ENCODE measurements at places on chromosomes 11 and 22.

GRCh38 chr11:6419009-6419631 lies at the start of gene APBB1:
Gene APBB1, minus strand, starts transcription at chr11:6419094. Its CDS starts 7,747 bp downstream, at chr11:6411347.
- peak; percentile 68 for DNase-seq

- no peak for DNase-seq
Observed at GRCh38 chr22:48373626-48374173, 1454.0 kb downstream of the BRD1 start.

DNA sequence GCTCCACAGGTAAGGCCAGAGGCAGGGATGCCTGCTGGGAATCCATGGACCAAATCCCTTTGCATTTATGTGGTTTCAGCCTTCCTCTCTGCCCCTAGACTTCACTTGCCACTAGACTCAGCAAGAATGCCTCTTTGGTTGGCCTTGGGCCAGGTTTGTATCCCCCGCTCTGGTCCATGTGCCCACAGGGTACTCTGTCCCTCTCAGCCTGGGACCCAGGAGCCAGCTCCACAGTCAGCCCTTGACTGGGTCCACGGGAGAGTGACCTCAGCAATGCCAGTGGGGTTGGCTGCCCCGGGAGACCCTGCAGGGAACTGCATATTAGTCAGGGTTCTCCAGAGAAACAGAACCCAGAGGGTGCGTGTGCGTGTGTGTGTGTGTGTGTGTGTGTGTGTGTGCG lies 28.3 kb upstream of the LINC01488 start:
- no peak for DNase-seq

- DNase-seq: no peak
Observed at GRCh38 chr11:81647374-81647773, 1086.3 kb downstream of the FAM181B start.

DNA sequence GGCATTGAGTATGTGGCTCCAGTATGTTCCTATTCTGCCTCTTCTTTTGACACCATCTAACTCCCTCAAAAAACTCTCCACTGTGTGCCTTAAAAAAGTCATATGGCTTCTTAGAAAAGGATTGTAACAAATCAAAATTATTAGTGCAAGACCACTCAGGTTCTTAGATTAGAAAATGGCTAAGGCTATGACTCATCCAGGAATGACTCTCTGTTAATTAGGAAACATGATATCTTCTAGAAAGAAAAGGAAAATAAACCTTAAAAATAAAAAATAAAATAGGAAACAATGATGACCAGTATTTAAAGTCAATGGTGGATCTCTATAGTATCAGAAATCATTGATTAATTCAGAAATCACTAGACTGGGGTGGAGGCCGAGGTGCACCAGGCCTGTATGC lies 21.7 kb downstream of the SLC25A17 start:
- no peak for DNase-seq

DNA sequence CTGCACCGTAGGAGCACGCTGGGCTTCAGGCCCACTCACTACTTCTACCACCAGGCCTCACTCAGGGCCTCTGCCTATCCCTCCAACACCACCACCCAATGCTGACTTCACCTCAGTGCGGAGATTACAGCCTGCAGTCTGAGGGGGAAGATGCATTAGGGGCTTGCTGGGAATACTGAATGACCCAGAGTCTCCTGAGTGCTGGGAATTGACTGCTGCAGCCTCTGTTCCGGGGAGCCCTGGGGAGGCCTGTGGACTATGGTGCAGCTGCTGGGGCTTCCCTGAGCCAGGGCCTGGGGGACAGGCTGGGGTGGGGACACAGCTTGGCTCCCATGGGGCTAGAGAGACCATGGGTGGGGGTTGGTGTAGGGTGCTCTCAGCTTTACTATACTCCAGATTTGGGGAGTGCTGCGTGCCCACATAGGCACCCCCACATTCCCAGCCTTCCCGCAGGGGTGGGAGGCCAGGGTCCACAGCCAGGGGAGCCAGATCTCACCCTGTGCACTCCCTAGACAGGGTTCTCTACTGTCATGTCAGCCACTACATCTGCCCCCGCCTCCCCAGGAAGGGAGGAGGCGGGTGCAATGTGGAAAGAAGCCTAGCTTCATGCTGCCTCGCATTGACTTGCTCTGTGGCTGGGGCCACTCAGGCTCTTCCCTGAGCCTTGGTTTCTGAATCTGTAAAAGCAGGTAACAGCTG lies 44.4 kb downstream of the GDPD5 start:
- DNase-seq: peak; percentile 70

- peak; percentile 19 for DNase-seq
Observed at GRCh38 chr22:27990879-27991278, 71.8 kb upstream of the PITPNB start.

DNA sequence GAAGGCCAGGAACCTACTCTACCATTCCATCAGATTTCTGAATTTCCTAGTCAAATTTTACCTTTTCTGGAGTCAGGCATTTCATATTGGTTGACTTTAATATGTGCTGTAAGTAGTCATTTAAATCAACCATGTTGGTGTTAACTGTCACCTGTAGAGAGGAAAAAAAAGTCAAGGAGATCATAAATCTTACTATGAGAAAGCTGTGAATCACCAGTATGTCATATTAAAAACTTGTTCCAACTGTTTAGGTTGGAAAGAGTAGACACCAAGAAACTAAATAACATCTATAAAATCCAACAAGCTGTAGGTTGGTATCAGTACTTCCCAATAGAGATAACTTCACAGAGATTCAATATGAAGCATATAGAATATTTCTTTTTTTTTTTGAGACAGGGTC lies 39.5 kb downstream of the COPB1 start:
- DNase-seq: no peak

- no peak for DNase-seq
Observed at GRCh38 chr22:48651981-48652538, 1175.6 kb downstream of the BRD1 start.

DNA sequence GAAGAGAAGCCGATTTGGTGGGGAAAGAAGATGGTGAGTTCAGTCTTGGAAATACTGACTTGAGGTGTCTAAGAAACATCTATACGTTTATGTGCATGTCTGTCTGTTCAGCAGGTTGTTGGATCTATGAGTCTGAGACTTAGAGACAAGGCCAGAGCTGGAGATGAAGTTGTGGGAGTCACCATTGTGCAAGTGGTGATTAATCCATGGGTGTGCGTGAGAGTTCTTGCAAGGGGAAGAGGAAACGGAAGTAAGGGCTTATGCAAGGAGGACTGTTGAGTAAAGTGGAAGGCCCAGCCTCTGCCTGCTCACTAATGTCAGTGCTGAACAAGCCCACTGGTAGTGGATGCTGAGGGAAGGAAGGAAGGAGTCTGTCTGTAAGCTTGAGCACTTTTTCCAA lies 9.7 kb downstream of the TMEM45B start:
- DNase-seq: peak; percentile 90

GRCh38 chr11:88541006-88541405 lies 203.5 kb upstream of the CTSC start:
- DNase-seq: no peak

- no peak for DNase-seq
Observed at GRCh38 chr11:47711225-47711624, 3.9 kb downstream of the AGBL2 start.

- DNase-seq: no peak
Observed at GRCh38 chr22:46961591-46962295, 199.3 kb downstream of the TBC1D22A start.

DNA sequence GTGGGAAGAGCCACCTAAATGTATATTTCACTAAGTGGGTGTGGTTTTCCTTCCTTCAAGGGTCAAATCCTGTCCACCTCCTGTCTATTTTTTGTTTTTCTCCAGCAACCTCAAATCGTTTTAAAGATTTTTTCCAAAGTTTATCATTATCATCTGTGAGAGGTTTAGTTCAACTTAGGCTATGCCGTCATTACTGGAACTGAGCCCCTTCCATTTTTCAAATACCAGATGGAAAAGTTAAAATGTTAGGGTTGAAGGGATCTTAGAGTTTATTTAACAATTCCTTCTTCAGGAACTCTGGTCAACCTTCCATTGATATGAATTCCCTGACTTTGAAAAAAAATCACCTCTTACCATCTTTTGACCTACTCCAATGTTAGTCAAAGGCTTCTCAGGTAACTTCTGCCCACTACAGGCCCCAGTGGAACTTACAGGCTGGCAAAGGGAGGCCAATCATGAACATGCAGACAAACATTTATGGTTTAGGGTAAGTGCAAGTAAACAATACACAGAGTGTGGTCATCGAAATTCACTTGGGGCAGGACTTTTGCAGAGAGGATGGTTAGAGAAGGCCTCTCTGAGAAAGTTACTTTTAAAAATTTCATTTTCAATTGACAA lies 45.2 kb downstream of the SYN3 start:
- no peak for DNase-seq

- peak; percentile 59 for DNase-seq
Observed at GRCh38 chr22:22848364-22848866, 39.2 kb upstream of the IGLL5 start.

- no peak for DNase-seq
Observed at GRCh38 chr11:75783416-75784084, 15.0 kb downstream of the DGAT2 start.

DNA sequence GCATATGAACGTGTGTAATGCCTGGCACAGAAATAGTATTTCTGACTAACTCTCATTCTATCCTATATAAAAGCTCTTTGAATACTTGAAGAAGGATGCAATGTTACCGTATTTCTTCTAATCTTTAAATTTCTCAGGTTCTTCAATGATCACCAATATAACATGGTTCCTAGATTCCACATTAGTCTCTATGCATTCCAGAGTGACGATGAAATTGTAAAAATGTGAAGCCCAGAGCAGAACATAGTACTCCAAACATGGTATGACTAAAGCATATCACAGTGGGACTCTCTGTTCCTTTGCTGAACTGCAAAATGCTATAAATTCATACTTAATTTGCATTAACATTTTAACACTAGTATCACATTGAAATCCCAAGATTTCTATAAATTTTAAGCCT lies 877.6 kb upstream of the CHORDC1 start:
- DNase-seq: no peak

- DNase-seq: no peak
Observed at GRCh38 chr11:81059356-81059755, 1618.5 kb upstream of the TENM4 start.

DNA sequence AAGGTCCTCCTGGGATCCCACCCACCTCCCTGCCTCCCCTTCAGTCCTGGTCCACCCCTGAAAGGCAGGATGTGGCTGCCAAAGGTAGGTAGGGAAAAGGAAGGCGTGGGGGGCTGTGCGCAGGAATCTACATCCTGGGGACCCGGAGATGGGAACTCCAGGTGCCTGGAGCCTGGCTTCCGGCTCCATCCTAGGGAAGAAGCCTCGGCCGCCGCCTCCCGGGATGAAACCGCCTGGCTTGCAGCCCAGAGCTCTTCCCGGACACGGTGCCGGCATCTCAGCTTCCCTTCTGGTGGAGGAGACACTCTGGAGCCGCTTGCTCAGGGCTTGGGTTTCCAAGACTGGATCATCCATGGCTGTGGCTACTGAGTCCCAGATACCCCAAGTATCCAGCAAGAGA lies 33.3 kb upstream of the PDGFB start:
- no peak for DNase-seq

DNA sequence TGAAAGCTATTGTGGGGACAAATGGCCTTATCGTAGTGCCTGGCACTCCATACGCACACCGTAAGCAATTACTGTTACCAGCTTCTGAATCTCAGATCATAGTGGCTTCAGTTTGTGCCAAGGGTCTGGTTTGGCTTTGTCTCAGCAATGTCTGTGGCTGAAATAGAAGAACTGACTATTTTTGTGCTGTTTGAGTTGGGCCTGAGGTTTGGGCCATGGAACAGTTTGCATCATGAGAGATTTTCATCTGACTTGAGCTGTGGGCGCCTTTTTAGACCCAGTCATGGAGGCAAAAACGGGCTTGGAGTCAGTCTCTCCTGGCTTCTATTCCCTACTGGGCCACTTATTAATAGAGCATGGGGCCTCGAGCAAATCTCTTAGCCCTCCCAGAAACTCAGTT lies 121.1 kb upstream of the CRYBB3 start:
- no peak for DNase-seq

GRCh38 chr11:114180301-114181055 lies 115.7 kb upstream of the NNMT start:
- peak; percentile 25 for DNase-seq

GRCh38 chr11:125995313-125995712 lies 49.5 kb downstream of the VSIG10L2 start:
- no peak for DNase-seq

DNA sequence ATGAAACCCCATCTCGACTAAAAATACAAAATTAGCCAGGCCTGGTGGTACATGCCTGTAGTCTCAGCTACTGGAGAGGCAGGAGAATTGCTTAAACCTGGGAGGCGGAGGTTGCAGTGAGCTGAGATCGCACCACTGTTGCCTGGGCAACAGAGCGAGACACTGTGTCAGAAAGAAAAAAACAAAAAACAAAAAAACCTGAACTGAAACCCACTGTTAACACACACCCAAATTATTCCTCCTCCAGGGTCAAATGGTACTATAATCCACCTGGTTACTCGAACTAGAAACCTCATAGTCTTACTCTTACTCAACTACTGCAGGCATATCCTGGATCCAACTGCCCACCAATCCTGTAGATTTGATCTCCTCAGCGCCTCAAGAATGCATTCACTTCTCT lies 35.5 kb downstream of the USP28 start:
- DNase-seq: no peak

- no peak for DNase-seq
Observed at GRCh38 chr11:105975128-105975527, 46.9 kb downstream of the MSANTD4 start.

DNA sequence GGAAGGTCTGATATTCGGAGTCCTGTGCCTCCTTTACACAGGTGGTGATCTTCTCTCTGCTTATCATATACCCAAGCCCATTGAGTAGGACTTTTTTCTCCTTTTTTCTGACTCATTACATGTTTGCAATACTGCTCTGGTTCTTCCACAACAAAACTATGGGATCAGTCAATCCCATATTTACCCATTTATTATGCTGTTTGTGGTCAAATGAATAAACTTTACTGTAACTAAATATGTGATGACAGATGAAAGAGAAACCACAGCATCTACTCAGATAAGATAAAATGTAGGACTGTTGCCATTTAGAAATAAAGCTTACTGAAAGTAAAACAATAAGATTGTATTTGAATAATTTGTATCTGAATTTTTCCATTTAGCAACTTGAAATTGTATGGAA lies 958.7 kb upstream of the FAT3 start:
- no peak for DNase-seq

GRCh38 chr22:31951194-31952093 lies 7.1 kb downstream of the YWHAH start:
- DNase-seq: no peak

GRCh38 chr11:91244912-91245311 lies 979.7 kb upstream of the FAT3 start:
- no peak for DNase-seq

GRCh38 chr11:70668204-70669202 lies 270.2 kb downstream of the CTTN start:
- DNase-seq: no peak

- no peak for DNase-seq
Observed at GRCh38 chr11:119749006-119749565, 20.1 kb upstream of the NECTIN1 start.
